ENCODE measurements at places on chromosomes 13 and 19.

DNA sequence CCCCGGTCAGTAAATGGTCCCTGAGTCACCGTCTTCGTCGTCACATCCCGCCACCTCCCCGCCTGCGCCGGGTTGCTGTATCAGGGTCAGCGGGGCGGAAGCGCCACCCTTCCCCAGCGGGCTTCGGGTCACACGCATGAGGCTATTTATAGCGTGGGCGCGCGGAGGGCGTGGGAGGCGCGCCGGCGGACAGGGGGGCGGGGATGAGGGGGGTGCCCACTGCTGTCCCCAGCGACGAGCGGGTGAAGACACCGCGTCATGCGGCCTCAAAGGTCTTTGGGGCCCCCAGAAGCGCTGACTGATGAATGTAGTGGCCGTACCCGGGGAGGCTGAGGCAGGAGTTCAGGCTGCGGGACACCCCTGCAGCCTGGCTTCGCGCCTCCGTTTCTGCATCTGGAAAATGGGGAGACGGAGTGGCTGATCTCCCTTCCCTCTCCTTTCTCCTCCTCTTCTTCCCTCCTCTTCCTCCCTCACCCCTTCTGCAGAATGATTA lies 7.9 kb downstream of the UNC13A start:
- peak; percentile 58 for DNase-seq

DNA sequence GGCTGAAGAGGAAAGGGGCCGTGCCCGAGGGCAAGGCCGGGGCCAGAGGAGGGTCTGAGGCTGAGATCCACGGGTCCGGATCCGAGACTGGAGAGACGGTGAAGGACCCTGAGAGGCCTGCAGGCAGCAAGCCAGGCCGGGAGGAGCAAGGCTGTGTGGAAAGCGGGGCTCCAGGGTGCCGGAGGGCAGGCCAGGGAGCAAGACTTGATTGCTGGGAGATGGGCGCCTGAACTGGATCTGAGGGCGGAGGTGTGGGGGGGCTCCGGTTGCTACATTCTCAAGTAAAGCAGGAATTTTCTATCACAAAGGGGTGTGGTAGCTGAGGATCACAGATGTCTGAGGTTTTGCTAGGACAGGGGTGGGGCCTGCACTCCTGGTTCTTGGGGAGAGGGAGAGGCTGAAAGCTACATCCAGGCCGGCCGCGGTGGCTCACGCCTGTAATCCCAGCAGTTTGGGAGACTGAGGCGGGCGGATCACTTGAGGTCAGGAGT lies 3.8 kb downstream of the MAMSTR start:
- DNase-seq, result no peak

GRCh38 chr13:110231348-110232047 lies 75.5 kb downstream of the COL4A1 start:
- no peak for DNase-seq

DNA sequence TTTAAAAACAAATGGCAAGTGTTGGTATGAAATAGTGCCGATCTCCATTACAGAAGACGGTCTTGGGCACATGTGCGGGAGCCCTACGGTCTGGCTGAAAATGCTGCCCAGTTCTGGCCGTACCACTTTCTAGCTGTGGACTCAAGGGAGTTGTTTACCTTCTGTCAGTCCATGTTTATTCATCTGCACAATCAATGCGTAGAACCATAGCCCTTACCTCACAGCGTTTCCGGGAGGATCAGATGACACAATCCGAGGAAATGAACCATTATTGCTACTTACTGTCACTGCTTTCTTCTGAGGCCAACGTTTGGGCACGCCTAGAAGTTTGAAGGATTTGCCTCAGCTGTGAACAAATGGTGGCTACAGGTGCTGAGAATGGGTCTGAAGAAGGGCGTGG lies 31.2 kb downstream of the GADD45B start:
- DNase-seq, result no peak

DNA sequence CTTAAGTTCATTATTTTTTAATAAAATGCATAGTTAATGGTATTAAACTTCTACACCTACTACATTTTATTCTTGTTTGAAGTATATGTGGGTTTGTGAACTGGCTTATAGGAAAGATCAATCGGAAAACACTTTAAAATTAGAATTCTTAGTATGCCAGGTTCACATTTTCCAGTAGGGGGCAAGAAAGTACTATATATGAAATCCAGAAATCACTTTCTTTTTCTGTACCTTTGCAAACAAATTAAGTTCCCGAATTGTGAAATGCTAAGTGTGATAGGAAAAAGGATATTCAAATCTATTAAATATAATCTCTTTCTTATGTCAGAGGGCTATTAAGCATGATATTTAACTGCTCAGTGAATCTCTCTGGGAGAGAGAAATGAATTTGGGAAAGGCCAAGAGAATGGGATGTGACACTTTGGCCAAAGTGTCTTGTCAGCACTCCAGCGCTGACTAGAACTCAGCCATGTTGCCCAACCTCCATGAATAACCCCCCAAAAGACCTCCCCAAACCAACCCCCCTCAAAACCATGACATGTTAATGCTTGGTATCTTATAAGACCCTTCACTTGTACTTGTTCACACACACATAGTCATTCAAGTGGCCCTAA lies 122.6 kb upstream of the SLC10A2 start:
- no peak for DNase-seq

DNA sequence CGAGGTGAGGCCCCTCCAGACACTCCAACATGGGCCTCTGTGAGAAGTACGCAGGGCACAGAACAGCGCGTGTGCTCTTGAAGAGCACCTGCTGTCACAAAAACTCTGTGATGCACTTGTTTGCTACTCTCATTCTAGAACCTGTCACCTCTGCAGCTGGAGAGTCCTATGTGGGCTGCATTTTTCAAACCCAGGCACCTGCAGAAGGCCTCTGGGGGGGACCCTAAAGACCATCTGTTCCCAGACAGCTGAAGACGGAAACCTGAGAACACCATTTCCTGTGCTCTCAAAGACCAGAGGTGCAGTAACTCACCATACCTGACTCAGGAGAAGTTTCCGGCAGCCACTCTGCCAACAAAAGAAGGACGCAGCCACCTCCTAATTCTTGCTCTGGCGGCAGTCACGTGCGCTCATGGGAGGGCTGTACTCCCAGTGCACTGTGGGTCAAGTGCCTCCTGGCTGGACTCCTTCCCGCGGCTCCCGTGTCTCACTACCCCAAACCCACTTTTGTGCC lies 28.1 kb downstream of the RANBP3 start:
- DNase-seq, result peak; percentile 83

DNA sequence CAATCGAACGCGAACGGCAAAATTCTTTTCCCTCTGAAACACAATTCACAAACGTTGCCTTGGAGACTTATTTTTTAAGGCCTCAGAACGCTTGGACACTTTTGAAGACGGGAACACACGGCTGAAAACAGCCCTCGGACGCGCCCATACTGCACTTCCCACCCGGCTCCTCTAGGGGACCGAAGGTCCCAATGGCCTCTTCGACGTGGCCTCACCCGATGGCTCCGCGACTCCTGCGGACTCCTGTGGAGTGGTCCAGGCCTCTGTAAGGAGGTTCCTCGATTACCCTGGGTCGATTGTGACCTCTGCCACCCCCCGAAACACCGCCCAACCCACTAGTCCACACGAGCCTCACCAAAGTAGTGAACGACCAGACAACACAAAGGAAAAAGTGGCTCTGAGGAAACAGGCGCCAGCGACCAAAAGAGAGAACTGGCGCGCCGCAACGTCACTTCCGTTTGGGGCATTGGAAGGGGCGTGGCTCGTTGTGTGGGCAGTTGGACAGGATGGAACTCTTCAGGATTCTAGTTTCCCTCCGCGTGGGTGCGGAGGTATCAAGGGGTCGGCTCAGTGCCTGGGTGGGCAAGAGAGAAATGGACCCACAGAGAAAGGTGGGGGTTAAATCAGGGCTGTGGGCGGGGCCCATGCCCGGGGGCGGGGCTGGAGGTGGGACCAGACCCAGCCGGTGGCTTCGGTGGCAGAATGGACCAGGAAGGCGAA lies at the start of gene ZNF560:
TSS of gene ZNF560 (minus strand) at position 434 of the 720 bp plus-strand sequence. CDS start 23,303 bp downstream, outside the sequence.
- DNase-seq, result no peak

DNA sequence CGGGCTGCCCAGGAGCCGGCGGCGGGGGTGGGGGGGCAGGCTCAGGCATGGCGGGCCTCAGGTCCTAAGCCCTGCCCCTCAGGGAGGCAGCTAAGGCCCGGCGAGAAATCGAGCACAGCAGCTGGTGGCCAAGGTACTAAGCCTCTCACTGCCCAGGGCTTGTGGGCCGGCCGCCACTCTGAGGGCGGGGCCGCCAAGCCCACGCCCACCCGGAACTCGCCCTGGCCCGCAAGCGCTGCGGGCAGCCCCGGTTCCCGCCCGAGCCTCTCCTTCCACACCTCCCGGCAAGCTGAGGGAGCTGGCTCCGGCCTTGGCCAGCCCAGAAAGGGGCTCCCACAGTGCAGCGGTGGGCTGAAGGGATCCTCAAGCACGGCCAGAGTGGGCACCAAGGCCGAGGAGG lies 33.1 kb downstream of the PCDH8 start:
- DNase-seq, result no peak

GRCh38 chr13:59441596-59442280 lies 722.0 kb downstream of the DIAPH3 start:
- no peak for DNase-seq

GRCh38 chr19:47446534-47447469 lies 24.9 kb downstream of the SLC8A2 start:
- no peak for DNase-seq

DNA sequence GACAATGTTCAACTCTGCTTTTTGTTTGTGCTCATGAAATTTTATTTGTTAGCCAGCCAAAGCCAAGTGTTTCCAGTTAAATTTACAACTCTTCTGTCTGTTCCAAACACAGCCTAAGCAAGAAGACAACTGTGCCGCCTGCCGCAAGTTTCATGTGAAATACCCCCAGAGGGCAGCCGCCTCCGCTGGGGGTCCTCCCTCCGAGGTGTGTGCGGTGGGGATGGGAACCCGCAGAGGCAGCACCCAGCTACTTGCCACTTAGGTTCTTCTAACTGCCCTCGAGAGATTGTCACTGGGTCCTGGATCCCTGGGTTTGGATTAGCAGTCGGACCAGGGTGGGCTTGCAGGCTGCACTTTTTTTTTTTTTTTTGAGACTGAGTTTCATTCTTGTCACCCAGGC lies 28.5 kb downstream of the ATP11A start:
- DNase-seq, result no peak

DNA sequence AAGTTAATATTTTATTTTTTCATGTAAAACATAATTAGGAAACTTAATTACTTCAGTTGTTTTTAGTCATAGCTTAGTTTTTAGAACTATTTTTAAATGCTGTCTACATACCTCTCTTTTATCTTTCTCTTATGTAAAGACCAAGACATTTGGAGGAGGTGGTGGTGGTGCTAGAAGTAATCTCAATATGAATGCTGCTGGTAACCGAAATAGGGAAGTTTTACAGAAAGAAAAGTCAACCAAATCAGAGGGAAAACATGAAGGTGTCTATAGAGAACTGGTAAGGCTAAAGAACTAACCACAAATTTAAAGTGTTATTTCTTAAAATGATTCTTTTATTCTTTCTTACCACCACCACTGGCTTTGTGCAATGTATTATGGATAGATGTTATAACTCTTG lies 97.3 kb downstream of the TDRD3 start:
- DNase-seq, result no peak

DNA sequence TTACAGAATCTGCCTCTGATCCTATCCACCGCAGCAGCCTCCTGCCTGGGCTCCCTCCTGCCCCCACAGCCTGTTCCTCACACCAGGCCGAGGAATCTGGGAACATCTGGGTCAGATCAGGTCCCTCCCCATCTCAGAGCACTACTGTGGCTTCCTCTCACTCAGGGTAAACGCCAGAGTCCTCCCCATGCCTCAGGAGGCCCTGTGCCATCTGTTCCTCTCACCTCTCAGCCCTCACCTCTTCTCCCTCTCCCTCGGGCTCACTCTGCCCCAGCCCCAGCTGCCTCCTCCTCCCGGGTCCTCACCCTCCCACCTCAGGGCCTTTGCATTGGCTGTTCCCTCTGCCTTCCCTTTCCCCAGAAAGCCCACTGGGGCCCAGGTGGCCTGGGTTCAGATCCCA lies 18.2 kb downstream of the FCGBP start:
- DNase-seq, result no peak

DNA sequence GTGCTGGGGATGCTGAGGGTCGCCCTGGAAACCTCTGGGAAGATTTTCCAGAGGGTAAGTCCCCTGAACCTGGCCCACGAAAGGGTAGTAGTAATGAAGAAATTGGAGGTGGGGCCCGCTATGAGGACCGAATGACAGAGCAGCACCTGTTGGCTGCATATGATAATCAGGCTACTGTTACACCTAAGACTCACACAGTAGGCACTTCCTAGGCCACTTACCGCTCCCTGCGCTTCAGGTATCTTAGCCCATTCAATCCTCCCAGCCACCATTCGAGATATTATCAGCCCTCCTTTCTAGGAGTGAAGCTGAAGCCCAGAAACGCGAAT lies 4.3 kb upstream of the LRFN3 start:
- DNase-seq, result no peak

DNA sequence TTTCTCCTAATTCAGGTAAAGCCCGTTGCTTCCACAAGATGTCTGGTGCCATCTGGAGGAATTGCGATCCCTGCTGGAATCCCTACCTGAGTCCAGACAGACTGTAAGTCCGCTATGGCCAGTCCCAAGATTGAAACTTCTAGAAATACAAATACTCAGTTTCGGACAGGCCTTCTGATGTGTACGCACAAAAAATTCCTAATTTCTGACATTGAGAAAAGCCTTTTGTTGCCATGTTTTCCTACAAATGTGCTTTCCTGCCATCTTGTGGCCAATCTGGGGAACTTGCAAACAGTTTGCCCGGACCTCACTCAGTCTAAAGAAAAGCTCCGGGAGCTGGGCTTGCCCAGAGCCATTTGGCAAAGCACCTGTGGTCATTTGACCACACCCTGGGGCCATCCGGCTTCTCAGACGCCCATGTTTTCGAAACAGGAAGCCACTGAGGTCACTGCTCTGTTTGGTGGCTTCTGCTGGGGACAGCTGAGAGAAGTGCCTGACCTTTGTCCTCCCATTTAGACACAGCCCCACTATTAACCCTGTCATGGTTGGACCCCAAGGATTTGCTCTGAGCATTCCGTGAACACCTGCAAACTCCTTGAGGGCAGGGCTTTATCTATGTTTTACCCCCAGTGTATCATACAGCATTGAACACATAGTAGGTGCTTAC lies 79.4 kb downstream of the SLC15A1 start:
- peak; percentile 79 for DNase-seq

GRCh38 chr13:67353031-67353430 lies 122.9 kb upstream of the PCDH9 start:
- no peak for DNase-seq

GRCh38 chr13:51324714-51325420 lies 14.6 kb upstream of the SERPINE3 start:
- DNase-seq, result no peak

GRCh38 chr19:17296273-17296672 lies 7.0 kb downstream of the ABHD8 start:
- DNase-seq, result no peak

GRCh38 chr19:43784241-43784980 lies 3.6 kb upstream of the KCNN4 start:
- DNase-seq, result no peak

DNA sequence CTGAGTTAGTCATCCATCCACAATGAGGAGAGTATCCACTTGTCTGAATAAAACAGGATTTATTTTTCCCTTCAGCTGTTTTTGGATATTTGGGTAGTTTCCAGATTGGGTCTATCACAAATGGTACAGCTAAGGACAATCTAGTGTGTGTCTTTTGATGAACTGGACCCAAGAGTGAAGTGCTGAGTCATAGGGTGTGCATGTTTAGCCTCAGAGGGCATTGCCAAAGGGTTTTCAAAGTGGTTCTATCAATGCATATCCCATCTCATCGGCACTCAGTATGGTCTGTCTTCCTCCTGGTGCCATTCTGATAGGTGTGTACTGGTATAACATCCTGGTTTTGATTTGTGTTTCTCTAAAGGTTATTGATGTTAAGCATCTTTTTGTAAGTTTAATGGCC lies 62.3 kb downstream of the GSX1 start:
- DNase-seq, result no peak
